ENCODE measurements at places on chromosomes 6 and 20.

GRCh38 chr20:19275630-19276071 is 63.2 kb downstream of the SLC24A3 start:
- DNase-seq = peak; percentile 36

DNA sequence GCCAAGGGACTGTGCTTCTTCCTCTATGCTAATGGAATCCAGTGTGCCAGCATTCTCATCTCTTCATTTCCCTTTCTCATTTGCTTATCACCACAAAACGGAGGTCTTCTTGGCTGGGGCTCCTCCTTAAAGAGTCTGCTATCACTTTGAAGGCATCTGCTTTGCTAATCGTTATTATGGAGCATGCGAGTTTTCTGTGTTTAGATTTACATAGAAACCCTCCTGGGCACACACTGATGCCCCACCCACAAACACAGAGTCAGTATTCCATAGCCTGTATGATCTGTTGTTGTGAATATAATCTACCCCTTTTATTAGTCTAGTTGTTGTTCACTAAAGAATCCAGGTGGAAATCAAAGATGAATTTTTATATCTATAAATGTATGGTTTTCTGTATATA is 83.4 kb upstream of the XRN2 start:
- DNase-seq = no peak

GRCh38 chr6:16836144-16836981 is 75.1 kb upstream of the ATXN1 start:
- DNase-seq = peak; percentile 23

DNA sequence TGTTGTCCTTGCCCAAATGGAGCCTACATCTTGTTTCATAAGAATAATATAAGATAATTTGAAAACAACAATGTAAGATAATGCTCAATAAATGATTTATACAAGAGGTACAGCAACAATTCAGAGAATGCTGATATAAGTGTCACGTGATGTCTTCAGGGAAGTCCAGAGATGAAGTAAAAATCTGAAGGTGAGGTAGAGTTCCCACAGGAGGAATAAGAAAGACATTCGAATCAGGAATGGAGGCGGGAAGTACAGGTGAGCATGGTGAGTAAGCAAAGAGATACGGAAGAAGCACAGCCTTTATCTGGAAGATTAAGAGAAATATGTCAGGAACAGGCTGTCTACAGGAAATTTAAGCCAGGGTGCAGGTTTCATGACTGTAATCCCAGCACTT is 165.9 kb upstream of the MARCKS start:
- no peak for DNase-seq

DNA sequence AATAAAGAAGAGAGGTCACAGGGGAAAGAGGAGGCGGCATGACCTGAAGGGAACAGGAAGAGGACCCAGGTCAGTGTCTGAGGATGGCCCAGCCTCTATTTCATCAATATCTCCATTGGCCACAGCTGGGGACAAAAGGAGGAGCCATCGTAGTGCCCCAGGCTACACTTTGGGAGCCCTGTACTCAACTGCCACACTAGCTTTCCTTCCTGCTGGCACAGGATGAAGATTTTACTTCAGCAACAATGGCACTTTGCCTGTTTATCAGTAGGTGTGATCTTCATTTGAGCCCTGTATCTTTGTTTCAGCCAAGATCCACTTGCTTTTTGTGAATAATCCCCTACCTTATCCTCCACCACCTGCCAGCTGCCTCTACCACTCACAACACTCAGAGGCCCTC is 35.4 kb upstream of the RCAN2 start:
- DNase-seq = no peak

GRCh38 chr6:149962461-149963211 is 1.1 kb upstream of the ULBP1 start:
- no peak for DNase-seq

GRCh38 chr6:31094389-31094881 is 17.9 kb downstream of the C6orf15 start:
- no peak for DNase-seq

- no peak for DNase-seq
Observed at GRCh38 chr6:119676230-119676629, 326.7 kb upstream of the MAN1A1 start.

DNA sequence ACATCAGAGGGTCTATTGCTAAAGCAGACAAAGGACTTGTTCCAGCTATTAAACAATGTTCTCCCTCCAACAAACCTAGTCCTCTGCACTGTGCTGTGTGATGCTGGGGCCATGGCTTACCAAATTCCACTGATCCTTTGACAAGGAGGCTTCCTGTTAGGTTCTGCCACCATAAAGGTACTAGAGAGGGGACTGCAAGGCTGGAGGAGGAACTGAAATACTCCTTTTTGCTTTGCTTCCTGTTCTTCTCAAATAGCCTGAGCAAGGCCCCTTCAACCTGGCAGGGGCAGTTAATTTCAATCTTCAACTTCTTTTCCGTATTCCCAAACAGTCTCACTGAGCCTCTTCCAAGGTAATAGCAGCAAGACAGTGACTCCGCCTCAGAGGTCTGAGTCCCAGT is 286.4 kb upstream of the IRAK1BP1 start:
- no peak for DNase-seq

DNA sequence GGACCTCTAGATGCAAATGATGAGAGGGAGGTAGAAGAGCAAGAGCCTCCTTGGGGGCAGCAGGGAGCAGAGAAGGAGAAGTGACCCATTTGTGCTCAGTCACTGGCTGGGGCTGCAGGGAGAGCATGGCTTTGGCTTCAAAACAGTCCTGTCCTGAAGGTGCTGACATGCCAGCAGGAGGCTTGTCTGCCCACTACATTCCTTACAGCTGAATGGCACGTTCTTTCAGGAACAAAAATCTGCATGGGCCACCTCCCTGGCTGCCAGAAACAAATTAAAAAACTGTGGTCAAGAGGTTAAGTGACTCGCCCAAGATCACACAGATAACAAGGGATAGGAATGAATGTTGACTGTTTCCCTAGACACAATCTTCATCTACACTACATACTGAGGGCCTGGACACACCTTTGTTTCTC is 188.8 kb downstream of the HIVEP2 start:
- peak; percentile 52 for DNase-seq

DNA sequence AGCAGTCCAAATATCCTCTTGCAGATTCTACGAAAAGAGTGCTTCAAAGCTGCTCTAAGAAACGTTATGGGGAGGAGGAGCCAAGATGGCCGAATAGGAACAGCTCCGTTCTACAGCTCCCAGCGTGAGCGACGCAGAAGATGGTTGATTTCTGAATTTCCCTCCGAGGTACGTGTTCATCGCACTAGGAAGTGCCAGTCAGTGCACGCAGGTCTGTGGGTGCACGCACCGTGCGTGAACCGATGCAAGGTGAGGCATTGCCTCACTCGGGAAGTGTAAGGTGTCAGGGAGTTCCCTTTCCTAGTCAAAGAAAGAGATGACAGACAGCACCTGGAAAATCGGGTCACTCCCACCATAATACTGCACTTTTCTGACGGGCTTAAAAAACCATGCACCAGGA is 272.1 kb upstream of the DEFB115 start:
- no peak for DNase-seq

DNA sequence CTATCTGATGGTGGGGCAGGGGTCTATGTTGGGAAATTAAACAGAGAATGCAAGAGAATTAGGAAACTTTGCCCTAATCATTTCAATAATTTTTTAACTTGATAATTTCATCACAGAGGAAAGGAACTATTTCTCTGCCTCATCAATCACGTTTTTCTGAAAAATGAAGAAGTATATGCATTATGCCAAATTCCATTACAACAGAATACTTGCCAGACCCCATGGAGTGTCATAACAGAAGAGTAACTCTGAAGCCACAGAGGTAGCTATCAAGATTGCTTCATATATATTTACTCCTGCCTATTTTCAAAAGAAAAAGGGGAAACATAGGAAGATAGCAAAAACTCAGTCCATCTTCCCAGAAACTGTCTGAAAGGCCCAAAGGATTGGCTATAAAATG is 5.7 kb upstream of the USP49 start:
- no peak for DNase-seq

DNA sequence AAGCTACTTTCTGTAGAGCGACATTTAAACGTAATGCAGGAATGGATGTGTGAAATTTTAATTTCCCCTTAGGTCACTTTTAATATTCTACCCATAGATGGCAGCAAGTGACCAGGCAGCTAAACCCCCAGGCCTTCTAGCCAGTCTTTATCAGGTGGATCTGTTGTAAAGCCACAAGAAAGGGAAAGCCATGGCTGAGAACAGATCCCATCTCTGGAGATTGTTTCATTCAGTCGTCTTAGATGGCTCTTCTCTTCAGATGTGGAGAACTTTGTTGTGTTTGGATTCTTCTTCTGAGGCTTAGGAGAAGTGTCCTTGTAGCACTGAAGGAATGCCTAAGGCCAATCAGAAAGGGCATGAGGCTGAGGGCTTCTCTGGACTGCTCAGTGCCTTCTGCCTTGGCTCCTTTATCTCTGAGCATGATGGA is 15.8 kb upstream of the RNF182 start:
- DNase-seq = peak; percentile 69

- DNase-seq = peak; percentile 90
Observed at GRCh38 chr6:11921017-11921438, 91.1 kb upstream of the HIVEP1 start.

- DNase-seq = no peak
Observed at GRCh38 chr20:31839782-31840487, 5.5 kb downstream of the FOXS1 start.

- no peak for DNase-seq
Observed at GRCh38 chr6:41732591-41733359, 2.6 kb downstream of the TFEB start.

DNA sequence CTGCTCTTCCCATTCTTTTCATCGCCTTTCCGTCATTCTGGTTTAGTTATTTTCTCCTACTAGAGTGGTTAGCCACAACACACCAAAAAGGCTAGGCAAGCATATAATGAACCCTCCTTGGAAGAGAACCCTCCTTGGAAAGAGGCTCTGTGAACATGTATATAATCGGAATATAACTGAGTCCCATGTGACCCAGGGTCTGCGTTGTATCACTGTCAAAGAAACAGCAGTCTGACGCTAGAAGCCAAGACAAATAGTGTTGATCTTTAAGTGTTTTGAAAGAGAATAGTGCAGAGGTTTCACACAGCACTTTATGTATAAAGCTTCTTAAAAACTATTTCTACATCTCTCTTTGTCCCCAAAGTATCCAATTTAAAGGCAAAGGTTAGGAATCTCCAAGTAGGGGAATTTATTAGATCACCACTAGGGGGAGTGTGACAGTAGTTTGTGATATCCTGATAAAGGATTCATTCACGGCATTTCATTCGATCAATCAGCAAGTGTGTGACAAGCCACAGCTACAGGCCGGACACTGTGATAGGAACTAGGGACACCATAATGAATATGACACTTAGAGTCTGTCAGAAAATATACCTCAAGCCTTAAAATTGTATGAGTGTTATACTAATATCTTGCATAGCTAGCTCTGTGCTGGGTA is 395.3 kb downstream of the CD109 start:
- no peak for DNase-seq

DNA sequence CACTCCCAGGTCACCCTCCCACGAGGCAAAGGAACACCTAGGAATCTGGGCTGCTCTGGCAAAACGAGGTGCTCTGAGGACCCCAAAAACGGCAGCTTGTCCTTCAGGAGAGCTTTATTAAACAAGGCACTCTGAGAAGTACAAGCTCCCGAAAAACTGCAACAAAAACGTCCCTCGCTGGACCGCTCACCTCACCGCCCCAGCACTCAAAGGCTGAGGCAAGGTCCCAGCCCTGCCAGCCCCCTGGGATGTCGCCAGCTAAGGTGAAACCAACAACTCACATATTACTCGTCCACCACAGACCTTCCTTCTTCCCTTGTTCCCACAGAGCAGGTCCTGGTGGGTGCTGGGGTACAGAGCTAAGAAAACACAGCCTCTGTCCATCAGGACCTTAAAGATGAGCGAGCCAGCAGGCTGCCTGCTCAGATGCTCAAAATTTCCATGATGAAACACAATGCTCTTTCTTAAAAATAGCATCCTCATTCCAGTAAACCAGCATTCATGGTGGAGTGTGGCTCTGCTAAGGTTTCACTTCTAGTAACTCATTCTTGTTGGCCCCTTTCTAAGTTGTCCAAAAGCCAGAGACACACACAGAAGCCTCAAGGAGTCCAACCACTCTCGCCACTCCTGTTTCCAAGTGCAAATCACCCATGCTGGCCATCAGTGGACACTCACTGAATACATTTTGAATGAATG is 35.9 kb downstream of the ATP9A start:
- peak; percentile 50 for DNase-seq

GRCh38 chr20:33667676-33668465 is 1.1 kb downstream of the ACTL10 start:
- DNase-seq = peak; percentile 86

GRCh38 chr20:45408646-45409213 is 641 bp downstream of the DBNDD2 start:
- no peak for DNase-seq

GRCh38 chr20:8388707-8389106 is 256.6 kb downstream of the PLCB1 start:
- no peak for DNase-seq

DNA sequence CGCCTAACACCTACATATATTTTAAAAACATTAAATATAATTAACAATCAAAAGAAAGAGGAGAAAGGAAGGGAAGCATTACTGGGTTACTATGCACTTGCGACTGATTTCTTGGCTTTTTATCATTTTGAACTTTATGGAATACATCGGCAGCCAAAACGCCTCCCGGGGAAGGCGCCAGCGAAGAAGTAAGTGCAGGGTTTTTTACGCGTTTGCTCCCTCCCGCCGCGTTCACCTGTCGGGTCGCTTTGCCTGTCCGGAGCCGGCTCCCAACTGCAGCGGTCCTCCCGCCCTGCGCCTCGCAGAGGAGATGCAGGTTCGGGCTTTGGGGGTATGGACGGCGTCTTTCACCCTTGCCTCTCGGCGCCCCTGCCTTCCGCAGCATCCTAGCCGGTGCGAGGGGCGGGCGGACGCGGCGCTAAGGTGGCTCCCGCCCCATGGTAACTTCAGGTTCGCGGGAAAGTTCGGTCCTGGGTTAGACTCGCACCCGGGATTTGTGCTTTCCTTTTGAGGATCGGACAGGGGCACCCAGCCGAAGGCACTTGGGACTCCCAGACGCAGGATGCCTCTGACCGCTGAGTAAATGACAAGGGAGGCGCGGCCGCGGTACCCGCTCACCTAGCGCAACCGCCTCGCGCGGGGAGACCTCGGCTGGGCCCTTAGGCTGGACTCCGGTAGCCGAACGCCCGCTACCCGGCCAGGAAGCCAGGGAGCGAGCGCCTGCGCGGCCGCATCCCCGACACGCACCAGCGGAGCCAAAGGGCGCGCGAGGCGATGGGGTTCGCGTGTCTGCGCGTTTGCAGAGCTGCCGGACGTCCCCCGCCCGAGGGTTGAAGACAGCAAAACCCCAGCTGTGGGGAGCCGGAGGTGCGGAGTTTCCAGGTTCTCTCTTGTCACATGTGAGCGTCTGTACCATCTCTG is 891 bp downstream of the RSPO3 start:
- peak; percentile 35 for DNase-seq

DNA sequence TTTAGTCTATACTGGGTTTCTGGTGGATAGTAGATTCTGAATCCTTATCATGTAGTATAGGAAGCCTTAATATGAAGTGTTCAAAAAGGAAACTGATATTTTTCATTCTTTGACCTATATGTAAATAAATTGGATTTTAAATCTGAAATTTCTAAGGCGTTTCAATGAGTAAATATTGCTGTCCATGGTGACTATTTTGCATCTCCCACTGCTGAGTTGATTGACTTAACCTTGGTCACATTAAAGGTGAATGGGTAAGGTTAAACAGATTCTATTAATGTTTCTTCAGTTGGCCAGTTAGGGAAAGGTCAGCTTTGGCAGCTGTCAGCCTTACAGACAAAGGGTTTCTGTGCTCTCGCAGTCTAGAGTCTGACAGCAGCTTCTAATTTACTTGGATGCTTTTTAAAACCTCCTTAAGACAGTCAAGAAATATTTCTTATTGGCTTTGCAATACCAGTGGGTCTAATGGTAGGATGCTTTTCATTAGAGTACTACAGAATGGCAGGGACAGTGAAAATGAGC is 24.8 kb downstream of the PRIM2 start:
- DNase-seq = no peak

All from AG08396 (cell line).